ENCODE measurements at places on chromosomes 13 and 19. TPM values are rescaled to one million over a fixed set of nuclear protein-coding genes. Genes with fewer than 3 reads are reported as not detected.

The OR4F17 gene
- total RNA-seq = not detected

The LGALS13 gene
- not detected for total RNA-seq

The SELENOV gene
- total RNA-seq = not detected

The FPR3 gene
- total RNA-seq = not detected

The SOHLH2 gene
- not detected for total RNA-seq

The LRG1 gene
- total RNA-seq = 0.30 TPM

The TUBA3C gene
- total RNA-seq = not detected

The ZNF837 gene
- total RNA-seq = 1.4 TPM

The DCT gene
- total RNA-seq = 0.05 TPM

The TEX29 gene
- total RNA-seq = 0.27 TPM

The OSCAR gene
- total RNA-seq = not detected

The ZNF724 gene
- 12.8 TPM for total RNA-seq

The SKA3 gene
- 39.4 TPM for total RNA-seq

The CAB39L gene
- total RNA-seq = 5.0 TPM

The PABPC3 gene
- total RNA-seq = 0.34 TPM

The ZFR2 gene
- total RNA-seq = 0.30 TPM
